Left ventricle myocardium superior (tissue), 1 donor: ENCODE measurements at places on chromosomes 1 and 21. TPM values are rescaled to one million over a fixed set of nuclear protein-coding genes. Genes with fewer than 3 reads are reported as not detected.

- no peak for DNase-seq
Observed at GRCh38 chr1:160375788-160376524, 9.1 kb downstream of the NHLH1 start.

The ZFP69B gene
- 0.87 TPM for total RNA-seq

DNA sequence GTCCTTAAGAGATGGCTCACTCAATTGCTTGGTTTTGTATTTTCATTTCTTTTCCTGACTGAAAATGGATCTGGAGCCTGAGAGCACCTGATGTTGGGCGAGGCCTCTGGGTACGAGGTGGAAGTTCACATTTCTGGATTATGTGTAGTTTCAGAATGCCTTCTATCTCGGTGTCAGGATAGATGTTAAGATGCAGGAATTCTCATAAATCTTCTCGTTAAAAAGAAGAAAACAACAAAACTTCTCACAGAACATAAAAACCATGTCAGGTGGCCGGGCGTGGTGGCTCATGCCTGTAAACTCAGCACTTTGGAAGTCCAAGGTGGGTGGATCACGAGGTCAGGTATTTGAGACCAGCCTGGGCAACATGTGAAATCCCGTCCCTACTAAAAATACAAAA is 101.8 kb downstream of the RHOU start:
- DNase-seq = no peak

GRCh38 chr1:204826970-204827369 is 43.7 kb upstream of the NFASC start:
- no peak for DNase-seq

GRCh38 chr1:154867841-154868605 is 2.1 kb downstream of the KCNN3 start:
- no peak for DNase-seq

The CCDC17 gene
- 0.64 TPM for total RNA-seq

The KPRP gene
- total RNA-seq = not detected
